Tongue (tissue), 3 donors: ENCODE measurements at places on chromosomes 3 and 15. TPM values are rescaled to one million over a fixed set of nuclear protein-coding genes. Genes with fewer than 3 reads are reported as not detected.

The BSN gene
- 0.82 TPM for total RNA-seq

The GOLGA8S gene
- total RNA-seq = 0.21 TPM

The CLDN18 gene
- total RNA-seq = 0.62 TPM

The PPP1R14D gene
- not detected for total RNA-seq

- DNase-seq = no peak
These were observed 83.5 kb downstream of the FAM81A start for GRCh38 chr15:59521443-59521842.

- no peak for DNase-seq
These were observed 237.3 kb downstream of the PDCD6IP start for GRCh38 chr3:34035775-34036174.

DNA sequence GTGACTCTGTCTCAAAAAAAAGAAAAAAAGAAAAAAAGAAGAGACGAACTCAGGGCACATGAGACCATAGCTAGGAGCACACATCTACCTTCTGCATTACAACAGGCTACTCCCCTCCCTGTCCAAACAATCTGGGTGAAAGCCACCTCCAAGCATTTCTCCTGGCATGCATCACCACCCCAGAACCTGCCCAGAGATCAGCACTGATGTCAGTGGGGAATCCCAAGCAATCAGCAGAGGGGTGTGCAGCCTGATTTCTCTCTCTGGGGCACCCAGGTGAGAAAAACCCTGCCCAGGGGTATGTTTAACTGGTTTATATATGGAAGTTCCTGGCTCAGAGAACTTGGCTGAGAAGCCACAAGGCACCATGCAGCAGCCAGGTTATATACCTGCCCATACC, 59.4 kb downstream of the CDC25A start:
- DNase-seq = no peak

DNA sequence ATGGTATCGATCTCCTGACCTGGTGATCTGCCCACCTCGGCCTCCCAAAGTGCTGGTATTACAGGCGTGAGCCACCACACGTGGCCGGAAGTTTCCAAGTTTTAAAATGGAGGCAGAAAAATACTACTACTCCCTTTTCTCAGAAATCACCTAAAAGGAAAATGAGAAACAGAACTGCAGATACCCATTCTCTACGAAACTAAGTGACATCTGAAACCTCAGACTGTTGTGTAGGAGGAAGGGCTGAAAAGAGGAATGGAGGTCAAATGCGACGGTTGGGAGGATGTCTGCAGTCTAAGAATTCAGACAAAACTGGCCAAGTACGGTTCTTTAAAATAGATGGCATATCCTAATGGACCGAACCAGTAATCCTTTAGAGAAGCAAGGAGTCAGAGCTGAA, 24.1 kb downstream of the WDR48 start:
- DNase-seq = no peak

GRCh38 chr3:146300768-146301167, 49.9 kb upstream of the PLSCR4 start:
- no peak for DNase-seq

- no peak for DNase-seq
These were observed 173.6 kb downstream of the P3H2 start for GRCh38 chr3:189947068-189947467.

- DNase-seq = no peak
These were observed 30.2 kb downstream of the ALPK3 start for GRCh38 chr15:84847382-84847781.

GRCh38 chr3:133860519-133860918, 35.2 kb downstream of the RAB6B start:
- DNase-seq = no peak

DNA sequence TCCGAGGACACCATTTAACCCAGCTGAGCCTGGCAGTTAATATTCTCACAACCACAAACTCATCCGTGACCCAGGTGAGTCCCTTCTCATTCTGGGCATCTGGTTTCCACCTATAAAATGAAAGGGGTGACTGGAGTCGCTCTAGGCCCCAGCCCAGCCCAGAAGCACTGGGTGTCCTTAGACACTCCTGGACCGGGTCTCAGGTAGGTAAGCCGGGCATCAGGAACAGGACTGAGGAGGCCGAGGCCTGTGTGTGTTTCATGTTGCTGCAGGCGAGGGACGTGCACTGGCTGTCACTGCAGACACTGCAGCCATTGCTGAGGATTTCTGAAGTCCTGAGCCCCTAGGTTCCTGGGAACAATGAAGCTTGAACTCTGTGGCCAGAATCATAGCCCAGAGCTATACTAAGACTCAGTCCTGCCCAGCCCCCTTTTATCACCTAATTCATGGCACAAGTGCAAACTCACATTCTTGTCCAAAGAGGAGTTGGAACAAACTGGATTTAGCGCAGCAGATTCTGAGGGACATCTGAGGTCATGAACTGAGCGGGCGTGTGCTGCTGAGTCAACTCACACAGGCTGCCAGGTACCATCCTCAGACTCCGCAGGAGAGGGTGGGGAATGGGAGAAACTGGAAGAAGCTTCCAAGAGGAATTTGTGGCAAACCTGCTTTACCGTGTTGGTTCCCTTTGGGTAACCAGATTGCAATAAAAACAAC, 184.9 kb downstream of the FAM43A start:
- no peak for DNase-seq

- no peak for DNase-seq
These were observed 422.1 kb upstream of the TGFBR2 start for GRCh38 chr3:30184091-30184810.

- DNase-seq = peak; percentile 72
These were observed 590 bp upstream of the BOC start for GRCh38 chr3:113210604-113211329.

DNA sequence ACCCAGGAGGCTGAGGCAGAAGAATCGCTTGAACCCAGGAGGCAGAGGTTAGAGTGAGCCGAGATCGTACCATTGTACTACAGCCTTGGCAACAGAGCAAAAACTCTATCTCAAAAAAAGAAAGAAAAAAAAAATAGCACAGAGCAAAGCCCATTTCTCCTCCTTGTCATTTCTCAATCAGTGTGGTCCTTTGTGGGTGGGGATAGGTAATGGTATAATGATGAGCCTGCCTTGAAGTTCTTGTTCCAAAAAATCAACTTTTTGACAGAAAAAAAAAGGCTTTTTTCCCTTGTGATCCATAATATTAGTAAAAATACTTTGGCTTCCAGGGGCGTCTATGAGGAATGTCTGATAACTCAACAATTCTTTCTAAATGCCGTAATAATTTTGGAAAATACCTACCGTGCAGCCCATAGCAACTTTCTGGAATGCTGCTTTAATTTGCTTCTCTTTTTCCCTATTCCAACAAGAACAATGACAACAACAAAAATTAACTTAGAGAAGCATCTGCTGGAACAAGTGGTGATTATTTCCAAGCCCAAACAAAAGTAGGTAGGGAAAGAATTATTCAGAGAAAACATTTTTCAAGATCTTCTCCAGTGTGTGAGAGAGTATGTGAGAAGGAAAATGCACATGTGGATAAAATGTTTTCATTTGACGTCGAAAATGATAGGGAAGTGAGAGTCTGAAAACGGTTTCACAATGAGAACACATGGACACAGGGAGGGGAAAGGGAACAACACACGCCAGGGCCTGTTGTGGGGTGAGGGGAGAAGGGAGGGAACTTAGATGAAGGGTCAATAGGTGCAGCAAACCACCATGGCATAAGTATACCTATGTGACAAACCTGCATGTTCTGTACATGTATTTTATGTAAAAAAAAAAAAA, 337.8 kb downstream of the RBMS3 start:
- DNase-seq = peak; percentile 26

DNA sequence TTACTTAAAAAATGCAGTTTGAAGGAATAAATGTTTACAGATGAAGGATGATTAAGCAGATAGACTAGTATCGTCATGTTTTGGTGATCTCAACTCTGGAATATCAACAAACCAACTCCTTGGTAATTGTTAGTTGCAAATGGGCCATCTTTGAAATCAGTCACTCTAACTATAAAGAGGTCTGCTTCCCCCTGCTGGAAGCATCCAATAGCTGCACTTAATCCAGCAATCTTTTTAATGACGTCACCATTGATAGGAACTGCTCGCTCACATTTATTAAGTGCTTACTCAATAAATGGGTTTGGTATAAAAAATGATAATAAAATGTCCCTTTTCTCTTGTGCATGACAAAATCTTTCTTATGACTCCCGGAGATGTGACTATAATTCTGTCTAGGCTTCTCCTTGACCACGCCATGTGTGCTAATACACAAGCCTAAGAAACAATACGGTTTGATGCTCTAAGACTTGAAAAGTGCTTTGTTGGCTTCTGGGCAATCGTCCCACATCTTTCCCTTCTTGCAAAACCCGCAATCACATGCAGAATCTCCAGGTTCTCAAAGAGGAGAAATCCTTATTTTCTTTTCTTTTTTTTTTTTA, 227.6 kb upstream of the POU1F1 start:
- peak; percentile 38 for DNase-seq

- no peak for DNase-seq
These were observed 57.7 kb downstream of the SUMF1 start for GRCh38 chr3:4409415-4409814.

DNA sequence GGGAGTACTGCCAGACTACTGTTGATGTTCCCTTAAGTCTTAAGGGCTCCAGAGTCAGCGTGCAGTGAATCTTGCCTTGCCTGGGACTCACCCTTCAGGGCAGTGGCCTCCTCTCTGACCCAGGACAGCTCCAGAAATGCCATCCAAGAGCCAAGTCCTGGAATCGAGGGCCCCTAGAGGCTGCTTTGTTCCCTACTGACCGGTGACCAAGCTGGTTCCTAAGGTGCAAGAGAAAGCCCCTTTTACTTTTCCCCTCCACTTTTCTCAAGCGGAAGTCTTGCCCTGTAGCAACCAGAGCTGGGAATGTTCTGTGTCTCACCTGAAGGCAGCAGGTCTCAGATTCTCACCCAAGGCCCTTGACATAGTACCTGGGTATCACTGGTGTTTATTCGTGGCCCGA, 238.0 kb downstream of the DOCK3 start:
- no peak for DNase-seq

DNA sequence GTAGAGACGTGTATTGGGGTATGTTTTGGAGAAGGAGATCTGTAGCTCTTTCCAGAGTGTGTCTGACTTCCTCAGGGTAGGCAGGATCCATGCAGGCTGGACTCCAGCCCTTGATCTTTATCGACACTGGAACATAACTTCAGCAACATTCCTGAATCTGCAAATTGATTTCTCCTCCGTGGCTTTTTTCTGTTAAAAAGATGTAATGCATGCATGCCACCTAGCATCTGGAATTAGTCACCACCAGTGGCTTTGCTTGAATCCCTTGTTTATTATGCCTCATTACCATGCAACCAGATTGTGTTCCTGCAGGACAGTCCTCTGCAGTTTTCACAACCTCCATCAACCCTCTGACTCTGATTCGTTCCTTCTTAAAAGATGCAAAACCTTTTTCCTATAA, 86.1 kb downstream of the CCNL1 start:
- no peak for DNase-seq

GRCh38 chr3:116524453-116525210, 79.3 kb upstream of the LSAMP start:
- no peak for DNase-seq

DNA sequence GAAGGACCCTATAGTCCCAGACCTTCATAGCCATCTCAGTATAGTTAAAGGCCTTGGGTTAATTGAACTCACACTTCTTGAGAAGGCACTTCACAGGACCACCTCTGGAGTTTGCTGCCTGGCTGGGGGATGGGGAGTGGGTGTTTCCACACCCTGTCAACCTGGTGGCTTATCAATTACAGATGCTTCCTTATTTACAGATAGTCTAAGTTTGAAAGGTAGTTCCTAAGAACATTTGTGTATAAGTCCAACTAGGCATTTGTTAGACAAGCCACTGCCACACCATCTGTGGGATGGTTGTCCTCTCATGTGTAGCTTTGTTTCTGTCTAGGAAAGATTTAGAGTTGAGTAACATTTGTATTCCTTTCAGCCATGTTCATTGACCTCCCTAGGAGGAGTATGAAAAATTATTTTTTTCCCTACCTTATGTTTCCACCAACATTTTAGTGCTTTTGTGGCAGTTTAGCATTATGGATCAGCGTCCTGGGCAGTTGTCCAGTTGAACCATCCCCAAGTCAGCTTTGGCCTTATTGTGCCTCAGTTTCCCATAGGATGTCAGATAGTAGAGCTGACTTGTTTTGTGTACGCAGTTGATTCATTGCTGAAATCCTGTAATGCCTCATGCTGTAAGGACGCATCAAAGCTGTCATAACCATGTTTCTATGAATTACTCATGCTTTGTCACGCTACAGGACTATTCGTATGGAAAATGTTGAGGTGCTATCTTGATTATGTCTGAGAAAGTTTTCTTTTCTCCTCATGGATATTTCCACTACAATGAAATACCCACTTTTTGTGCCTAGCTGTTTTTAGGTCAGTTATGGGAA, 21.2 kb upstream of the SIAH2 start:
- no peak for DNase-seq

GRCh38 chr3:87250009-87250408, 22.9 kb downstream of the CHMP2B start:
- DNase-seq = no peak

DNA sequence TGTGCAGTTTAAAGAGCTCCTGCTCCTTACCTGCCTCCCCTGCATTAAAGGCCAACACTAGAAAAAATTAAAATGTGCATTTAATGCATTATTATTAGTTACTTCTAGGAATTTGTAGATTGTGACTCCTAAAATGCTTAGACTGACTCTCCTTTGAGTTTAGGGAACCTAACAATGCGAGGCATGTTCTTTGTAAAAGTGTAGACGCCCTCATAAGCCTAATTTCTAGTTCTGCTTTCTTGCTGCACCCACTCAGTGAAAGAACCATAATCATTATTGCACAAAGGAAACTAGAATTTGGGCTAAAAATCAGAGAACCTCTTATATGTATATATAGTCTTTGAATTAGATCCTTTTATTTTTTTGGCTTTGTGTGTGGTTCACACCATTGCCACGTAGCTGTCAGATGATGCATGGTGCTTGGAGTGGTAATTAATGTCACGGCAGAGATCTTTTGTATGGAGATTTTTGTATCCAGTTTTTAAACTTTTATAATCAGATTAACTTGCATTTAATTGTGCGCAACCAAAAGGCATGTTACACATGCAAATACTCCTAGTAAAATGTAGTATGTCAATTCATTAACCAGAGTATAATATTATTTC, 710 bp downstream of the ABHD10 start:
- DNase-seq = peak; percentile 25

DNA sequence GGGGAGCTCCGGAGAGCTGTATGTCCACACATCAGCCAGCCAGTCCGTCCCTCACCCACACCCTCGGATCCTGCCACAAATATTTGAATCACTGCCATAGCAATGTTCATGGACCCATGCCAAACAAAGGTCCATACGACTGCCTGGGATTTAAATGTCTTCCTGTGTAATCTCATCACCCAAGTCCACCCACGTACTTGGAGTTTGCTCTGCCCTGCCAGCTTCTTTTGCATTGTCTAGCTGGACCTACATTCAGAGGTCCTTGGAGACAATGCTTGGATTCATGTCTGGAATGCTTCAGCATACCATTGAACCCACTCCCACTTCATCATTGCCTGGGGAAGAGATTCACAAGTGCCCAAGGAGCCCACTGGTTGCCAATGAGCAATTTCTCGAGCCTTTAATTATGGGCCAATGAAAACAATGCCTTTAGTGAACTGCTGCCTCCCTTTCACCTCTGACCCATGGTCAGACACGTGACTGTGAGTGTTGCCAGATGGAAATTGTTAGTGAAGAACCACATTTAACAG, 90.4 kb upstream of the PHLDB2 start:
- DNase-seq = no peak

GRCh38 chr3:14514323-14514720, 25.8 kb downstream of the GRIP2 start:
- DNase-seq = no peak
